ENCODE measurements at places on chromosomes 12 and 14.

GRCh38 chr12:11824069-11824468, 174.6 kb downstream of the ETV6 start:
- DNase-seq: no peak

- no peak for DNase-seq
These were observed 74.9 kb downstream of the VWF start for GRCh38 chr12:6049587-6049986.

- DNase-seq: no peak
These were observed 261.7 kb downstream of the NEDD1 start for GRCh38 chr12:97168804-97169203.

DNA sequence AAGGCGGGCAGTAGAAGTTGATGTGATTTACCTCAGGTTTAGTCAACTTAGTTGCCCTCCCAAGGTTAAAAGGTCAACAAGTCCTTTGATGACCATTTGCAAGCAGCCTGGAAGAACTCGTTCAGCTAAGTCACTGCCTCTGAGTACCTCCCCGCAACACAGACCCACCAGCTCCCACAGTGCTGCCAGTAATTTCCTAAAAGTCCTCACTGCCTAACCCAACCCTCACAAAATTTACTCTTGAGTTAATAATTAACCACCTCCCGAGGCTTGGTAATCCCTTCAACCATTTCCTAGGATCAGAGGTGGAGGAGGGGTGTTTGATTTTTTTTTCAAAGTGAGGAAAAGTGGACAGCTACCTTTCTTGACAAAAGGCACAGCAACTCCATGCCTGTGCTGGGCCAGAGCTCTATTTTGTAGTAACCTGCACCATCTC, 55.8 kb downstream of the MAP3K9 start:
- DNase-seq: no peak

DNA sequence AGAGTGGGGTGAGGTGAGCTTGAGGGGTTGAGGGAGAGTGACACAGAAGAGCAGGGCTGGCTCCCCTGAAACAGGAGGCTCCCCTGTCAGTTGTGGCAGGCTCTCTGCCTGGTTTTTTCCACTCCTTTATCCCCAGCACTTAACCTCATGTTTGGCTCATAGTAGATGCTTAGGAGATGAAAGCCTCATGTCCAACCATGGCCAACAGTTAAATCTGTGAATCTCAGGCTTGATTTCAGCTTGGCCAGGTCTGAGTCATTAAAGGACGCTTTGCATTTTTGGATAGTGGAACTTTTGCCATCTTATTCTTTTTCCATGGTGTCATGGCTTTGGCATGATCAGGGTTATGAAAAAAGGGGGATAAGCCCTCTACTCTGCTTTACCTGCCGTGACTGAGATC, 117.2 kb downstream of the CACNA1C start:
- no peak for DNase-seq

GRCh38 chr12:49330631-49331379, 6.2 kb downstream of the C1QL4 start:
- no peak for DNase-seq

Data from ascending aorta (tissue), 2 donors.